ENCODE measurements at places on chromosomes 1 and 21.
A peak's percentile ranks its signal among the peaks of the same experiment; 100 is the strongest.

DNA sequence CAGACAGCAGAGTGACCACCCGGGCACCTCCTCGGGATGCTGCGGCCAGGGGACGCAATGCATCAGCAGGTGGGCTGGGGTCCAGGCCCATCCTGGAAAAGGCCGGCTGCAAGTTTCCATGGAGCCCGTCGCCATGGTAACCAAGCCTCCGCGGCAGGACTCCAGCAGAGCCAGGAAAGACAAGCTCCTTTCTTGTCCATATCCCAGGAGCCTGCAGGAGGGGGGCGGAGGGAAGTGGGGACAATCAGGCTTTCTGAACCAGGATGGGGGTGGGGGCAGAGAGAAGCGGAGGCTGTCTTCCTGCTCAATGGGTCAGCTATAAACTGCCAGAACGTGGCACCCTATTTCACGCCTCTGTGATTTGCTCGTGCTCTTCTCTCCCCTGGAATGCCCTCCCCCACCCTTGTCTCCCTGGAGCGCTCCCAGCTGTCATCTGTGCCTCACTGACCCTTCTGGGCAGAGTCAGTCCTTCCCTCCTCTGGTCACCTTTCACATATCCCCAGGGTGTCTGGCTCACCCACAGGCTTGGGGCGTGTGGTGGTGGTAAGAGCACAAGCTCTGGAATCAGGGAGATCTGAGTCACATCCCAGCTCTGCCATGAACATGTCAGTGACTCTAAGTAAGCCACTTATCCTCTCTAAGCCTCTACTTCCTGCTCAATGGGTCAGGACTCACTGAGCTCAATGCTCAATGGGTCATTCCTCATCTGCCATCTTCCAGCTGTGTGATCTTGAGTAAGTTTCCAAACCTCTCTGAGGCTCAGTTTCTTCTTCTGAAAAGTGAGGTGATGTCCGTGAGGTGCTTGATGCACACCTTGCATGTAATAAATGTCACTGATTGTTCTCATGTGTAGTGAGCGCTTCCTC is 58.9 kb upstream of the LAPTM5 start:
- peak; percentile 85 for DNase-seq

DNA sequence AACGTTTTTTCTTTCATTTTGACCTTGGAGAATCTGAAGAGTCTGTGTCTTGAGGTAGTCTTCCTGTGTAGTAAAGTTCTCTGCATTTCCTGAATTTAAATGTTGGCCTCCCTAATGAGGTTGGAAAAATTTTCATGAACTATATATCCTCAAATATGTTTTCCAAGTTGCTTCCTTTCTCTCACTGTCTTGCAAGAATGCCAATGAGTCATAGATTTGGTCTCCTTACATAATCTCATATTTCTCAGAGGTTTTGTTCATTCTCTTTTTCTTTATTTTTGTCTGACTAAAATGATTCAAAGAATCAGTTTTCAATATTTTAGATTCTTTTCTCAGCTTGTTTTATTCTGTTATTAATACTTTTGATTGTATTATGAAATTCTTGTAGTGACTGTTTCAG is 87.6 kb downstream of the DRAM2 start:
- DNase-seq = no peak

DNA sequence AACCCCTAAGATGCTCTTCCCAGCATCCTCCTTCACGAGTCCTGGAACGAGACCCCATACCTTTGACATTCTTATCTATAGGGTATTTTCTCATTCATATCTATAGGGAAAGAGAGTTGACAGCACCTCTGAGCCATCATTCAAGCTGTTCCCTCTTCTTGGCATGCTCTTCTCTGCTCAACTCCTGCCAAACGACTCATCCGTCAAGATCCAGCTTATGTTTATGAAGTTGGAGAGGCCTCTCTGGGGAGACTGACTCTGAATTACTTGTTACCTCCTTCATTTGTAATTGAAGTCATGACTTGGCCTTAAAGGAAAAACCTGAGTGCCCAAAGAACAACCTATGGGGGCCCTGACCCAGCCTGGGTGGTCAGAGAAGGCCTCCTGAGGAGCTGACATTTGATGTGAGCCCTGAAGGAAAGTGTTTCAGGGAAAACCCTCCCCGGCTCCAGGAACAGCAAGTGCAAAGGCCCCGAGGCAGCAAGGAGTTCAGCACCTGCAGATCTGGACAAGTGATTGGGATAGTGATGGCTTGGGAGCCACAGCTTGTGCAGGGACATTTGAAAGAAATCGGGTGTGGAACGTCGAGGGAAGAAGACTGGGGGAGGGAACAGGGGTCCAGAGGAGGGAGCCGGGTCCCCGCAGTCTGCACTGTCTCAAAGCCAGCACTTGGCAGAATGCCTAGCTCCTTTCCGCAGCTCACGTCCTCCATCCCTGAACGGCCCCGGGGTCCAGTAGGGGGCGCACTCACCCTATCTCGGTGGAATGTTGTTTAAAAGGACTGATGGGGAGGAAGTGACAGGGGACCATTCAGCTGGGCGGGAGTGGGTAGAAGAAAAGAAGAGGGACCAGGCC is 14.0 kb upstream of the CDA start:
- peak; percentile 55 for DNase-seq

DNA sequence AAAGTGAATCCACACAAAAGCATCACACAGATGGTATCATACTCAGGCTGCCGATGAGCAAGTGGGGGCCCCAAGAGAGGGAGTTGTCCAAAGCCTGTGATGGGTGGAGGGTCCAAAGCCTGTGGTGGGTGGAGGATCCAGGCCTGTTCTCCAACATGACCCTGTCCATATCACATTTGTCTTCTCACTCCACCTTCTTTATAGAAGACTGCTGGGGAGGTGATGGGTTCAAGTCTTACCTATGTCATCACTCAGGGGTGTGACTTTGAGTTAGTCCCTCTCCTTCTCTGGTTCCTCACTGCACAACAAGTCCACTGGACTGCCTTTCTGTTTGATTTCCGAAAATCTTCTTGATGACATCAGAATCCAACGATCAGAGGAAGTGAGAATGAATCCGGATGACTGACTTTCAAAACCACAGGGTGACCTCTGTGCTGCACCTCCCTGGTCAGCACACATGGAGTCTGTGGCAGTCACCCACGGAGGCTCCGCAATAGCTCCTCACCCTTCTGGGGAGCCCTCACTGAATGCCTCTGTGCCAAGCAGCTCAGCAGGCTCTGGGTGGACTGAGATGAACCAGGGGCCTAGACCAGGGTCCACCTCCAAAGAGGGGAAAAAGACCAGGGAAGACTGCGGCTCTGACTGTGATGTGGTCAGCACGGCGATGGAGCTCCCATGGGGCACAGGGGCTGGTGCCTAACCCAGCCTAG is 166.8 kb downstream of the HIVEP3 start:
- no peak for DNase-seq

DNA sequence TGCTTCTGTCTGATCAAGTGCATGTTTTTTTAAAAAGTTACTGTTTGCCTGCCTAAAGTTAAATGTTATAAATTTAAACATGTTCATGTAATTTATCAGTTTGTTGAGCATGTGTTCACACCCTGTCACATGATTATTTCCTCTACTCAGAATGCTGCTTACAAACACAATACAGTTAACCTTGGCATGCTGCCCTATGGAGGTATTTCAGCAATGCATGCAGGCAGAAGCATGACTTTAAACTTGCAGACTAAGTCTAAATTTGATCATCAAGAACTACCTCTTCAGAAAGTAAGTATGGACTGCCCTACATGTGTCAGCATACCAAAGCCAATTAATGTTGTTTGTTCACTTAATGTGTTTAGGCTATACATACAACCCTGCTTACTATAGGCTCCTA is 161.6 kb downstream of the LRRC40 start:
- DNase-seq = no peak

GRCh38 chr1:53343831-53344668 is 16.2 kb upstream of the LRP8 start:
- no peak for DNase-seq

GRCh38 chr1:97895278-97895677 is 25.6 kb downstream of the DPYD start:
- DNase-seq = no peak

- no peak for DNase-seq
Observed at GRCh38 chr1:236497908-236498307, 25.9 kb upstream of the LGALS8 start.

GRCh38 chr1:76494807-76495206 is 372.5 kb upstream of the ST6GALNAC5 start:
- DNase-seq = no peak

GRCh38 chr1:180267211-180267561 is 37.1 kb downstream of the LHX4 start:
- no peak for DNase-seq

DNA sequence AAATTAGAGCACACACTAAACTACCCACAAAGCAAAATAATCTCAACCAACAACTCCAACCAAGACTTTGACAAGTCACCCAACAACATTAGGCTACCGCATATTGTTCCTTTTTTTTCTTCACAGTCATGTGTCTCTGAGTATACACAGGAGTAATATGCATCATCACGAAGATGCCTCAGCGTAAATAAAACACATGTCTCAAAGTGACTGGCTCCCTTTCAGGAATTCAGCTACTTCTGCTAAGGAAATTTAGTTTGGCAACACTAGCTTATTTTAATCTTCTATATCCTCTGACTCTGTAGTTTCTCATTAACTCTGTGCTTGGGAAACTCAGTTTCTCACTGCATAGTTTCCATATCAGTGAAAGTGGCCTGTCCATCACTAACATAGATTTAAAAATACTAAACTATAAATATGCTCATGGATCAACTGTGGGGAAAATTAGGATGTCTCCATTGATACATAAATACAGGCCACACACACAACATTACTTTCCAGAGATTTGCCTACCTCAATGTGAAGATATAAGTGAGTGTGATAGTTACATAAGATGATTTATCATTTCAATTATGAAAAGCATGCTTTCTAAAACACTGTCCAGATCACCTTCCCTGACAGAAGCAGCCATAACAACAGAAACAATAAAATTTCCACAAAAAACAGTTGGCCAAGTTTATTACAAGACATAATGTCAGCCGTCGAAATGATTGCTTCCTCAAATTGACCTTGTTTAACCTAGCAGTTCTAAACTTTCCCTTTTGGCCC is 113.2 kb downstream of the PTGER3 start:
- no peak for DNase-seq

- DNase-seq = no peak
Observed at GRCh38 chr1:180974236-180974635, 48.4 kb downstream of the STX6 start.

DNA sequence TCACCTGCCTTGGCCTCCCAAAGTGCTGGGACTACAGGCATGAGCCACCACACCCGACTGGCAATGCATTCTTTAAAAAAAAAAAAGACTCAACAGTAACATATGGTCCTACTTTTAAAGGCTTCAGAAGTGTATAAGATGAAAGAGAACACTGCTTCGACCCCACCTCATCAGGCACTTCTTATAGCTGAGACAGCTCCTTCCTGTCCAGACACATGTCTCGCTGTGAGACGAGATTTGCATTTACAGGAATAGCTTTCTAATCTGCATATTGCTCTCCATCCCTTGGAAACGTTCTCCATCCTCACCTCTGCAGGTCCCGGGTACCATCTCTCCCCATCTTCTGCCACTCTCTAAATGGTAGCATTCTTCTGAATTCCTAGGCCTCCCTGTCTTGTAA is 6.7 kb downstream of the AZIN2 start:
- no peak for DNase-seq

GRCh38 chr1:233570216-233570615 is 43.7 kb upstream of the KCNK1 start:
- no peak for DNase-seq

DNA sequence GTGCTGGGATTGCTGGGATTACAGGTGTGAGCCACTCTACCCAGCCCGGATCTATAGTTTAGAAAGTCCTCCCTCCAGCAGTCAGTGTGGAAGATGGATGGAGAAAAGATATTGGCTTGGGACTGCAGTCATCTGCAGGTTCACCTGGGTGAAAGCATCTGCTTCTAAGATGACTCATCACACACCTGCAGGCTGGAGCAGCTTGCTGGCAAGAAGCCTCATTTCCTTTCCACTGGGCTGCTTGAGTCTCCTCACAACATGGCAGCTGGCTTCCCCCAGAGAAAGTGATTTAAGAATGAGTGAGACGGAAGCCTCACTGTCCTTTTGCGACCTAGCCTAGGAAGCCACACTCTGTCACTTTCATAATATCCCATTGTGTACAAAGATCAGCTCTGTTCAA is 50.0 kb downstream of the FOXO6 start:
- DNase-seq = no peak

- no peak for DNase-seq
Observed at GRCh38 chr1:45246760-45247159, 40.4 kb upstream of the ZSWIM5 start.

DNA sequence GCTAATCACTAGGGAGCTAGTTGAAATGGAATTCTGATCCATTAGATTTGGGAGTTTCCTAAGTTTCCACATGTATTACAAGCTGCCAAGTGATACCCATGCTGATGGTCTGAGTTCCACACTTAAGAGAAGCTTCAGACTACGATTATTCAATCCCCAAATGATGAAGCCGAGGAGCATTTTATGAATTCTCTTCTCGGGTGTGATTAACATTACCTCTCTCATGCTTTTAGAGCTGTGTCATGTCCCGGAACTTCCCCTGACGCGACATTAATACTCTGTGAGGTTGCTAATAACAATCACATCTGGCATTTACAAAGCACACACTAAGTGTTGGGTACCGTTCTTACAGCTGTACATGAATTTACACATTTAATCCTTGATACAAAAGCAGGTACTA is 63.0 kb downstream of the KCNJ15 start:
- DNase-seq = no peak

- no peak for DNase-seq
Observed at GRCh38 chr1:61132176-61132638, 49.8 kb downstream of the NFIA start.
